ENCODE measurements at places on chromosomes 11 and 22. TPM values are rescaled to one million over a fixed set of nuclear protein-coding genes. Genes with fewer than 3 reads are reported as not detected.

Gene PLAAT5
- 0.40 TPM for total RNA-seq

- DNase-seq: no peak
Measured at GRCh38 chr22:45832180-45832579, 144.8 kb downstream of the WNT7B start.

DNA sequence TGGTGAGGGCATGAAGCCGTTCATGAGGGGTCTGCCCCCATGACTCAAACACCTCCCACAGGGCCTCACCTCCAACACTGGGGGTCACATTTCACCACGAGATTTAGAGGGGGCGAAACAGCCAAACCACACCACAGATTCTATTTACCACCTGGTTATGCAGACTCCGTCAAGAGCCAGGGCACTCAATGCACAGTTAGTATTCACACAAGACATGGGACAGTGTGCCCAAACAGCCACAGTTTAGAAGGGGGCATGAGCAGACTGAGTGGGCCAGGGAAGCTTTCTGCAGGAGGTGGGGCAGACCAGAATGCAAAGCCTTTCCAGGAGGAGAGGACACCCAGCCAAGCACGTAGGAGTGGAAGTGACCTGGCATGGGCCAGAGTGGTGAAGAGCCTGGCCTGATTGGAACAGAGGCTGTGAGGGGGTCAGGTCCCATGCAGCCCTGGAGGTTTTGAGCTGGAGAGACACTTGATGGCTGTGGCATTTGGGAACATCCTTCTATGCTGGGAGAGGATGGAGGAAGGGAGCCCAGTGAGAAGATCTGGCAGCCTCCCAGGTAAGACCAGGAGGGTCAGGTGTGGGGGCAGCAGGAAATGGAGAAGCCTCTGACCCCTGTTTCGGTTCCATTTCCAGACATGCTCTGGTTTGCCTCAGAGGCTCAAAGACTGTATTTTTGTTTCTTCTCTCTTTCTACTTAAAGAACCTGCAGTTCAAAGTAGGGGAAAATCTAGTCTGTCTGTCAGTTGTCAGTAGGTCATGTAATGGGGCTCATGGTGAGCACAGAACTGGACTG, 199.1 kb upstream of the NCAM1 start:
- no peak for DNase-seq

GRCh38 chr11:116373104-116373944, 399.5 kb downstream of the BUD13 start:
- no peak for DNase-seq

DNA sequence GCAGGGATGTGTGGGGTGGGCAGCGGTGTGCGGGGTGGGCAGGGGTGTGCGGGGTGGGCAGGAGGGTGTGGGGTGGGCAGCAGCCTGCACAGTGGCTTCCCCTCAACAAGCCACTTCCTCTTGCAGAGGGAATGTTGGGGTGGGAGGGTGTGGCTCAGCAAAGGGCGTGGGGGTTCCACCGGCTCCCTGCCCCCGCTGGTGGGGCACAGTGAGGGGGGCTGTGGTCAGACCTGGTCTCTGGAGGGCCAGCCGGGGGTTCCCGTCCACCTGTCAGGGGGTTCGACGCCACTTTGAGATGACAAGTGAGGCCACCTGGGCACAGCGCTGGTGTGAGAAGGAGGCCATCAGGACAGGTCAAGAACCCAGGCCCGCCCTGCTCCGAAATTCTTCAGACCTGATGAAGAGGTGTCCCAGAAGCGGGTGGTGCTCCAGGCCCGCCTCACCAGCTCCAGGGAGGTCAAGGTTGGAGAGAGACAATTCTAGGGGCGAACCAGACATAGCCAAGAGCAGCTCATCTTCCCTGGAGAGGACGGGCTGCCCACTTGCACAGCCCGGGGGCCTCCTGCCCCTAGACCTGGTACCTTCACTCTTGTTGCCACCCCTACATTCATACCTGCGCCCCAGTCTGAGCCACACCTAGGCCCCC, 1.3 kb downstream of the C11orf21 start:
- DNase-seq: no peak

Gene TTC9C
- total RNA-seq: 25.0 TPM
